ENCODE measurements at places on chromosomes 12 and 14.

DNA sequence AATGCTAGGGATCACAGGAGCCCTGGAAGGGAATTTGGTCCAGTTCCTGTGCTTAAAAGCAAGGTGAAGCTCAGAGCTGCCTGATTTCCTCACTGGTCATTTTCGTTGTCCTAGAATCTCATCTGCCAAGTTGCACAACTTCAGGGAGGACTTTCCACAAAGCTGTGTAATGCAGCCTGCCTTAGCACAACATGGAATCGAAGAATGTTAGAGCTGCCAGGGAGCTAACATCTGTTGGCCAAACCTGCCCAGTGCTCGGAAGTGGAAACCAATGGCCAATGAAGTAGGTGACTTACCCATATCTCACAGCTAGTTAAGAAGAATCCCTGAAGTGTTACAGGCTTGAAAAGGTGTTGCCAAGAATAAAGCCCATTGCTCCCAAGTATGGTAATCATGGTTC is 79.9 kb upstream of the SSTR1 start:
- DNase-seq, result no peak

DNA sequence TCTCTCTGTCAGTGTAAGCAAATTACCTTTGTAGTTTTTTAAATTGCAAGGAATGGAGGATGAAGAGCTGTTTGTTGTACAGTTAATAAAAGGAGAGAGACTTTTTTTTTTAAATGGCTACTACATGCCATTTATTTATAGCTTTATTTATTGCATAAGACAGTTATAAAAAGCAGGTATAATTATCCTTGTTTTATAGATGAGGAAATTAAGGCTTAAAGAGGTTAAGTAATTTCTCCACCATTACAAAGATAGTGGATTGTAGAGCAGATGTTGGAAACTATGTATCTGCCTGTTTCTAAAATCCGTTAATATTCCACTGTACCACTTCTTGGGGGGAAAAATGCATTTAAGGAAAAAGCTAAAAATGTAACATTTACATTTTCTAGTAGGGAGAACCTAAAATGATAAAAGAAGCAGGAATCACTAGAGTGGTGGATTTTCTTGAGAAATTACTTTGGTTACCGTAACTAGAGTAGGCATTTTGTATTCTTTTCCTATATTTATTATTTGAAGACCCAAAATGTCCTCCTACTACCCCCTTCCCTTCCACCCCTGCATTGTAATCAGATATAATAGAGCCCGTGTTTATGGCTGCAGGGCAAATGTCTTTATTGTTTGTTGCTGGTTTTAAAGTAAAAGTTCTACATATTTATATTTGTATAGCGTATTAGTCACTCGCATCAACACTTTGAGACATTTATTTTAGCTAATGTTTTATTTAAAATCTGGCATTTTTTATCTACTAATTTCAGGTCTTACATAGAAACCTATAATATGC is 2.3 kb downstream of the SNAPC1 start:
- no peak for DNase-seq

- DNase-seq, result no peak
Measured at GRCh38 chr14:90137807-90138206, 76.0 kb downstream of the KCNK13 start.

- DNase-seq, result no peak
Measured at GRCh38 chr12:5487948-5488625, 56.2 kb downstream of the NTF3 start.

DNA sequence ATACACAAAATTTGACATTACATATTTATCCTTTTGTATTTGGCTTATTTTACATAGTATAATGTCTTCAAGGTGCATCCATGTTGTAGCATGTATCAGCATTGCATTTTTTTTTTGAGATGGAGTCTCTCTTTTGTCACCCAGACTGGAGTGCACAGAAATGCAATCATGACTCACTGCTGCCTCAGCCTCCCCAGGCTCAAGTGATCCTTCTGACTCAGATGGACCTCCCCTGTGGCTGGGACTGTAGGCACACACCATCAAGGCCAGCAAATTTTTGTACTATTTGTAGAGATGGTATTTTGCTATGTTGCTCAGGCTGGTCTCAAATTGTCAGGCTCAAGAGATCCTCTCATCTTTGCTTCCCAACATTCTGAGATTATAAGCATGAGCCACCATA is 214.4 kb upstream of the ALG10B start:
- no peak for DNase-seq

DNA sequence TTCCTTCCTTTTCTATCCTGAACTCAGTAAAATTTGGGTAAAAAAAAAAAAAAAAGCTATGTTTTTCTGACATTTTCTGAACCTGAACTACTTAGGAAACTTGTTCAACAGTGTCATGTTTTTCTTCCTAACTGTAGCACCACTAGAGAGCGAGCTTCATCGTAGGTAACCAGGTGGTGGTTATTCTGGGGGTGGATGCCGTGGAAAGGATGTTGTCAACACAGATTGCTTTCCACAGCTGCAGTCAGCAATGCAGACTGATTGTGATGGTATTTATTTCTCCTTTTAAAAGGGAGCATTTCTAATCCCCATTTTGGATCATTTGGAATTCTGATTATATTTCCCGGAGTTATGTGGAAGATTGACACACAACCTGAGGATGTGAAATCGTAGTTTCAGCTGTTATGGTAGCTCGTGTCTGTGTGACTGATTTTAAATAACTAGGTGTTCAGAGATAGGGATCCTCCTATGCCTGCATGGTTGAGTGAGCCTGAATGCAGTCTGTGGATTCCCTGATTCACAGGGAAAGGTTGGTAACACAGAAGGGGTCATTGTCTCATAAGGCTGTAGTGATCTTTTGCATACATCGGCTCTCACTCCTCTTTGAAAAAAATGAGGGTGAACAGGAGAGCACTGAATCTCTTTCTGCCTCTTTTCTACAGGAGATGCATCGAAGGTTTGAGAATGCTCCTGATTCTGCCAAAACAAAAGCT is 113.2 kb downstream of the ERC1 start:
- no peak for DNase-seq

DNA sequence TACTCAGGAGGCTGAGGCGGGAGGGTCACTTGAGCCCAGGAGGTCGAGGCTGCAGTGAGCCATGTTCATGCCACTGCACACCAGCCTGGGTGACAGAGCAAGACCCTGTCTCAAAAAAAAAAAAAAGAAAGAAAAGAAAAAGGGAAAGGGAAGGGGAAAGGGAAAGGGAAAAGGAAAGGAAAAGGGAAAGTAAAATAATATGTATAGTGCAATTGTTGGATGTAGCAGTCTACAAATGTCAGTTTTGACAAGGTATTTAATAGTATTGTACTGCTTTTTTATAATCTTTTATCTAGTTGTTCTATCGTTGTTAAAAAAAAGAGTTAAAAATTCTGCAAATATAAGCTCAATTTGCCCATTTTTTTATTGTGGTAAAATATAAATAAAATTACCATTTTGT is 67.3 kb downstream of the SLC2A13 start:
- no peak for DNase-seq

- no peak for DNase-seq
Measured at GRCh38 chr12:1171657-1172408, 180.8 kb downstream of the ERC1 start.

- DNase-seq, result no peak
Measured at GRCh38 chr14:74239848-74240793, 872 bp downstream of the VSX2 start.

DNA sequence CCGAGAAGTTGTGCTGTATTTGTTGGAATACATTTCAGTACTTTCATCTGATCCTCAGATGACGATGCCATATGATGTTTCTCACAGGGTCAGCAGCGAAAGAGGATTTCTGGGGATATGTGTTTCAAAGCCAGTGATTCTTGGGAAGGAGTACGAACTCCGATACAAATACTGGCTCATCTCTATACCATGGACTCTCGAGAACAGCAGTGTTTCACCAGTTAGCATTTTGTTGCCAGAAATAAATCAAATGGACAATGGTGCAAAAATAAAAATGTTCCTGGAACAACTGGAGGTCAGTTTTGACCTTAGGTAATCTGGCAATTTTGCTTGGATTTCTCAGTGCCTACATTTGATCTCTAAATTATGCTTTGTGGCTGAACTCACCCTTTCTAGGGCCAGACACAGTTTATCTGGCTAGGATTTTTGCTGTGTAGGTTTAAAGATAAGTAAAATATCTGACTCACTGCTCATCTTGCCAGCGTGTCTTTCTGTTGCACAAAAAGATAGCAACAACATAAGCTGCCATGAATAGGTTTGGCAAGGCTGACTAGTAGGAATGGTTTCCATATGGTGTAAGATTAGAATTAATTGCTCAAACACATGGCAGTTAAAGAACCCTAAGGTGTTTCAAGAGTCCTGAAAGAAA is 11.0 kb upstream of the MGP start:
- no peak for DNase-seq

Data from activated CD4-positive, CD25-positive, alpha-beta regulatory T cell treated with anti-CD3 and anti-CD28 coated beads, Interleukin-2, amount 50 U/mL, for 72 hours (primary cell).